SJCRH30 (cell line): ENCODE measurements at places on chromosomes 5 and 9.
A peak's percentile ranks its signal among the peaks of the same experiment; 100 is the strongest.

GRCh38 chr5:127702926-127703561, at the start of gene CCDC192:
CCDC192 (plus strand) TSS chr5:127703391; CDS start chr5:127703446, 55 bp downstream.
- DNase-seq, result no peak

- peak; percentile 81 for DNase-seq
Observed at GRCh38 chr5:57761513-57761912, 278.9 kb upstream of the ACTBL2 start.

GRCh38 chr5:149172709-149173505, 31.6 kb downstream of the ABLIM3 start:
- no peak for DNase-seq

DNA sequence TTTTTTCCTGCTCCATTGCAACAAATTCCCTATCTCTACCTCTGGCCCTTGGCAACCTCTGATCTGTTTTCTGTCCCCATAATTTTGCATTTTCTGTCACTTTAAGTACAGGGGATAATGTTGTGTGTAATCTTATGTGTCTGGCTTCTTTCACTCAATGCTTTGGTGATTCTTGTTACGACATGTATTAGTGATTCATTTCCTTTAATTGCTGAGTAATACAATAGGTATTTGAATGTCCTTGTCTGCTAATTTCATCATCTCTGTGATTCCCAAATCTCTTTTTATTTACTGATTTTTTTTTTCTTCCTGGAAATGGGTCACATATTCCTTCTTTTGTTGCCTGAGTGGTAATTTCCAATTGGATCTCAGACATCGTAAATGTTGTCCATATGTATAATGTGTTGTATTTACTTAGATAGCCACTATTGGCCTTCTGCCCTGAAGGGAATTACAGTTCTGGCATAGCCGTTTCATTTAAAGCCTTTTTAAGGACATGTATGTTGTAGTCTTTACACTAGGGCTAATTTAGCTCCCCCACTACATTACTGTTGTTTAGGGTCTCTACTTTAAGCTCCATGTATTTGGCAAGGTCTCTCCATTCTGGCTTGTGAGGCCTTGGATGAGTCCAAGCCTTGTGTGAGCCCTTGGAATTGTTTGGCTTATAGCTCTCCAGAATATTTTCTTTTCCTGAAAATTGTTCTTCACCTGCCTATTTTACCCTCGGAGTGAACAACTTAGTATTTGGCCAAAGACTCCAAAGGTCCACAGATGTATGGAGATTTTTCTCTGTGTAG, 683.8 kb downstream of the LRRC70 start:
- no peak for DNase-seq

DNA sequence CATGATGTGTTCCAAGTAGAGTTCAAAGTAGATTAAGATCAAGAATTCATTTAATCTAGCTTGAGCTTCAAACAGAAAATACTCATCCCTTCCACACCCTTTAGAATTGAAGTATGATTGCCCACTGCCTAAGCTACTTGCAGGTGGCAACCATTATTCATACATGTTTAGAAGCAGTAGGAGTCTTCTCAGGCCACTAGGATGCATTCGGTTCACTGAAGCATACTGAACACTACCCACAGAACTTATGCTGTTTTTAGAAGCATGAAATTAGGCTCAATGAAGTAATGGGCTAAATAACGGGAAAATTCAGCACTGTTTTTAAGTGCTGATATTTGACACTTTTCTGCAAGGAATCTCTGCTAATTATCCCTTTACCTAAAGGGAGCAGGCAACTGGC, 263.4 kb downstream of the DEPDC1B start:
- no peak for DNase-seq

DNA sequence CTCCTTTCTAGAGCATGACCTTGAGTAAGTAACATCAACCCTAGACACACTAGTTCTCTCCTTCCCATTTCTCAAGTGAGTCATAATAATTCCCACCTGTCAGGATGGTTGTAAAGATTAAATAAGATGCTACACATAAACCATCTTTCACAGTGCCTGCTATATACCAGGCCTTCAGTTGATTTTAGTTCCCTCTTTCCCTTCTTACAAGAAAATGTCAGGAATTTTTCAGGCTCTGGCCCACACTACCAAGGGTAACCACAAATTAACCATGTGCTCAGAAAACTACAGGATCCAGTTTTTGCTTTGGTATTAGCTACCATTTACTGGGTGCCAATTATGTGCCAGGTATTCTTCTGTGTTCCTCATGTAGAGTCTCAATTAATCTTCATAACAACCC, 42.7 kb upstream of the RARS1 start:
- DNase-seq, result no peak

- no peak for DNase-seq
Observed at GRCh38 chr5:135441350-135441831, 5.8 kb downstream of the DCANP1 start.

DNA sequence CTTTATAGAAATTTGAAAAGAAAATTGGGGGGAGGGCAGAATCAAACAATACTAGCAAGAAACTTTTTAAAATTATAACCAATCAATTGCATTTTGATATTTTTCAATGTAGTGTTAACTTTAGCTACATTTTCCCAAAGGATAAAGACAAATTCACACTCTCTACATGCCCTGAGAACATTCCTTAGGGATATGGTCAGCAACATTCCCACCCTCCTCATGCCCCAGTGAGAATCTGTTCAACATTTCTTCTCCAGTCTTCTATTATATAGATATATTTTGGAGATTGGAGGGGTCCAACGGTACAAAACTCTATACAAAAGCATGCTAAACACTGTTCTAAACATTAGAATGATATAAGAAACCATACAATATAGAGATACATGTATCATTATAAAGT, 11.6 kb upstream of the PRR16 start:
- no peak for DNase-seq

- no peak for DNase-seq
Observed at GRCh38 chr5:140986117-140986521, 19.8 kb downstream of the PCDHAC2 start.

DNA sequence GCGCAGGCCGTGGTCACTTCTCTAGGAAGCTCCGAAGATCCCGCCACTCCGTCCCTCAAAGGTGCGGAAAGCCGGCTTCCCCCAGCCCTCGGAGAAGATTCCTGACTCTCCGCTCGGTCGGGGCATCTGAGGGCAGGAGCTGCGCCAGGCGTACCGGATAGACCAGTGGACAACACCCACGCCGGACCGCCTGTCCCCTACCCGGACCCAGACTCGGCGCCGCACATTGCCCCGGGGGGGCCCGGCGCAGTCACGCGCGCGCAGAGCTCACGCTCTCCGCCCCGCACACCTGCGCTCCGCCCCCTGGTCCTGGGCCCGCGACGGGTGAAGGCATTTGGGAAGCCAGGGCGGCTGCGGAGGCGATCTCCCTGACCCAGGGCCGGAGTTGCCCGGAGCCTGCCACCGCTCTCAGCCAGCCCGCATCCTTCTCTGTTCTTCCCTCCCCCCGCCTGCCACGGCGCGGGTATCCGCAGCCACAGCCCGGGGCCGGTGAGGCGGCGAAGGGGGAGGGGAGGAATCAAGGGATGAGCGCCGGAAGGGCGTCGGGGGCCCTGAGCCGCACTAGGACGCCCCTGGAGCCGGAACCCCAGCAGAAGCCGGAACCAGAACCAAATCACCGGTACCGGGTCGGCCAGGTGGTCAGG, 448 bp downstream of the RELL2 start:
- no peak for DNase-seq

- peak; percentile 54 for DNase-seq
Observed at GRCh38 chr5:151213803-151214613, 9.9 kb downstream of the CCDC69 start.

DNA sequence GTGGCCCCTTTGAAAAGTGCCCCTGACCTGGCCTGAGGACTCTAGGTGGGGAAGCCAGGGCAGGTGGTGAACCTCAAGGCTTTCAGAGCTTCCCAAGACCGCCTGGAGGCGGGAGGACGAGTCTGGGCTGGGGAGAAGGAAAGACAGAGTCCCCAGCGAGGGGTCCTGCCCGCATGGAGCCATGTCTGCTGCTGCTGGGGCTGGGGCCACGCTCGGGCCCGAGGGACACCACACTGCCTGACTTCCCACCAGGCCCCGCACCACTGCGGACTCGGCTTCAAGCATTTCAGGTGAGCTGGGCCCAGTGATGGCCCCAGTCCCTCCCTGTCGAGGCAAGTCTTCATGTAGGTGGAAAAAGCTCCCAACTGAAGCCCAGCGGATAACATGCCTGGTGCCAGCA, 62.1 kb upstream of the SARDH start:
- DNase-seq, result no peak

GRCh38 chr5:73812457-73812856, 186.5 kb downstream of the ARHGEF28 start:
- no peak for DNase-seq
